Astrocyte of the cerebellum (primary cell): ENCODE measurements at places on chromosomes 6 and 20.

DNA sequence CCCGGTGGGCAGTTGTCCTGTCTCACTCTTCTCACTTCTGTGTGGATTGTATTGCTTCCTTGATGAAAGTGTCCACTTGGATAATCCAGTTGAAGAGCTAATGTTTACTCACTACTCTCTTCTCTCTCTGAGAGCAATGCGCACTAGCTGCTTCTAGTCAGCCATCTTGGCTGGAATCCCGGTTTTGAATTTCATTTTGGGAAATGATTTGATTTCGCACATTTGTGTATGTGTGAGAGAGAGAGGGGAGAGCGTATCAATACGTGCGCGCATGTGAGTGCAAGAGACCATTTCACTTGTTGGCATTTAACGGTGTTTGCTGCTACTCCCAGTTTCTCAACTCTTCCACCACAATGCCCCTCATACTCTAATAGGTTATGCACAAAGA lies 67.8 kb downstream of the KLHL32 start:
- DNase-seq: no peak

- DNase-seq: no peak
These were observed 21.5 kb upstream of the MRPS18A start for GRCh38 chr6:43708860-43709653.

DNA sequence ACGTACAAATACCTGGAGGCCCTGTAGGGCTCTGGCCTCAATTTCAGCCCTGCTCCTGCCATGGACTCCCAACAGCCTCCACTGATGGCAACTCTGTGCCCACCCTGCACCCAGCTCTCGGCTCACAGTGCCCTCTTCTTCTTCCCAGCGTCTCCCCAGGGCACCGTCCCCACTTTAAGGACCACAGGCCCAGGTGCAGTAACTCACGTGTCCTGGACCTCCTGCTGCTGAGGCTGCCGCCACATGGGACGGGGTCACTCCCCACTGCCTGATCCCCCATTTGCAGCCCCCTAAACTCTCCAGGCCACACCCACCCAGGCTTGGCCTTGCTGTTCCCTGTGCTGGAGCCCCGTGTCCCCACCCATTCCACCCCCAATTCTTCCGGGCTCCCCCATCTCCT lies 223.4 kb downstream of the PREX1 start:
- DNase-seq: no peak

- DNase-seq: no peak
These were observed 97.2 kb downstream of the MAP3K4 start for GRCh38 chr6:161088676-161089328.

GRCh38 chr20:58982406-58983114 lies 1.5 kb downstream of the NELFCD start:
- DNase-seq: no peak

DNA sequence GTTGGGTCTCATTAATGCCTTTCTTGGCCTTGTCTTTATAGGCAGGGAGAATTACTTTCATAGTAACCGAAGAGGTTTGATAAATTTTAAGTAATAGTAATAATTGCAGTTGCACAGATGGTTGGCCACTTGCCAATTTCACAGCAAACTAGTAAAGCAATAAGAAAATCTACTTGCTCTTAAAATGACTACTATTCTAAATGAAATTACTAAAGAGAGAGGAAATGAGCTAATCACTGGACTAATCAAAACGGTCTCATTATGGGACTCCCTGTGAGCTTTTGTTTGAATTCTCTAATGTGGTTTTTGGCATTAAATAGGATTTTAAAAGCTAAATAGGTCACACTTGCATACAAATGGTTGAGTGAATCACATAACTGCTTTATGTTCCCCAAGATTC lies 227.4 kb upstream of the PLN start:
- DNase-seq: peak; percentile 9

DNA sequence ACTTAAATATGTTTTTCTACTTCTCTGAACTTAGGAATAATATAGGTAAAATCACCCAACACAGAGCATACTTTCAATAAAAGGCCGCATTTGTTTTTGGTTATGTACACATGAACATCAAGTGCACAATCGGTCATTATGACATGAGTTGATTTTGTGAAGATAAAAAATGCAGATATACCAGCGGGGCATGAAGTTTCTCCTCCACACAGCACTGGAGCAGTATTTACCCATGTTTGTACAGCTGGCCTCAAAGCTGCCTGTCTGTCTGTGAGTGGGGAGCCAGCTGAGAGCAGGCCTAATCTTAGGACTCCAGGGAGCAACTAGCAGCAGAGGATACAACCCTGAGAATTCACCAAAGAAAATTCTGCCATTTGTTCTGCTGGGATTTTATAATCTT lies 206.5 kb downstream of the TPBG start:
- DNase-seq: no peak

- DNase-seq: no peak
These were observed 88.4 kb downstream of the ASXL1 start for GRCh38 chr20:32446301-32447100.

DNA sequence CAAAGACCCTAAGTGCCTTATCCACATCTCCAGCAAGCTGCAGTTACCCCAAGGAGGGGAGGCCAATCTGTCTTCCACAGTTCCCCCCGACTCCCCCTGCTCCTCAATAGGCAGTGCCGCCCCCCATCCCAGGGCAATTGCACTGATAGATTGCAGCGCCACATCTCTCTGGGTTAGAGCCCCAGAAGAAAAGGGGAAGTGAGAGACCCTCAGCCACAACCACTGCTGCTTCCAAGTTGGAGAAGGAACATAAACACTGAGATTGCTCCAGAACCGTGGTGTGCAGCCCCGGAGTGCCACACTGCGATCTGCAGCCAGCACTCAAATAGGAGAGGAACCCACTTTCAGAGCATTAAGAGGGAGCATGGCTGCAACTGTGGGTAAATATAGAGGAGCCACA lies 101.5 kb downstream of the RWDD2A start:
- no peak for DNase-seq

GRCh38 chr6:11428371-11428770 lies 109.2 kb upstream of the TMEM170B start:
- DNase-seq: no peak

DNA sequence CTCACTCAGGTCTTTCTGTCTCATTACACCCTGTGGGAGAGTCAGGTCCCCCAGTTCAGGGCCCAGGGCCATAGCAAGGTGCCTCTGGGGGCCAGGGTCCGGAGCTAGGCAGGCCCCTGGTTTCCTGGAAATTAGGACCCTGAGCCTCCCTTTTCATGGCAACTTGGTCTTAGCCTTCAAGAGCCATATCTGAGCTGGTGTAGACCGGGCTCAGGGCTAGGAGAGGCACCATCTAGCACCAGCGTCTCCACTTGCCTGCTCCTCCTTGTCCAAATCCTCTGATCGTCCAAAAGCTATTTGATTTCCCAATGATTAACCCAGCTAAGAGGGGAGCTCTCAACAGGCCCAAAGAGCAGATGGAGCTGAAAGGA lies 5.6 kb downstream of the MDFI start:
- no peak for DNase-seq

GRCh38 chr6:18503593-18504231 lies 116.6 kb downstream of the RNF144B start:
- DNase-seq: peak; percentile 80

GRCh38 chr6:54266400-54266923 lies 41.8 kb upstream of the TINAG start:
- no peak for DNase-seq

DNA sequence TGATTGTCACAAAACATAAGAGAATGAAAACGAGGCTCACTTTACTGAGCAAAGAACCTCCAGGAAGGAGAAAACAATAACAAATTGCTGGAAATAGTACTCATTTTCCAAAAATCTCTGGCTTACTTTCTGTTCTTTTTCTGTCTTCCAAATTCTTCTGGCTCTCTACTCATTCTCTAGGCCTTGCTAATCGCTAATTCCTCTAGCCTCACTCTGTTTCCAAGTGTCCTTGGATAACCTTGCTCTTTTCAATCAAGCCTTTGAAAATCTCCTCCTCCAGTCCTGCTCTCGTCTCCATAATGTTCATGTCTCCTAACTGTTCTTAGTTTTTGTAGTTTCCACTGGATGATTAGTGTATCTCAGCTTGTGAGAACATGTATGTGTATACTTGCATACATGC lies 96.2 kb upstream of the MAP7 start:
- DNase-seq: no peak

- DNase-seq: no peak
These were observed 15.8 kb downstream of the MPC1 start for GRCh38 chr6:166366921-166367320.

DNA sequence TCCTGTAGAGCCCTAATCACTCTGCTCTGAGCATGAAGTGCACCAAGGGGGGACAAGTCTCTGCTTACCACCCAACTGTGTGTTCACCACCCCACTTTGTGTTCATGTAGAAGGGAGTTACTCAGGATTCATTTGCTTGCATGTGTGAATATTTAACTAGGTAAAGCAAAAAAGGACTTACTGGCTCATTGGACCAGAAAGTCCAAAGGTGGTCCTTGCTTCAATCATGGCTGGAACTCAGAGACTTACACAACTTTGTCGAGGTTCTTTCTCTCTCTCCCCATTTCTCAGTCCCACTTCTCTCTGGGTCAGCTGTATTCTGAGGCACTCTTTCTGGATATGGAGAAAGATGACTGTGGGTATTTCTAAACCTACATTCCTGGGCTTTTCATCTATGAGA lies 4.0 kb downstream of the TMEM200A start:
- DNase-seq: no peak

- DNase-seq: no peak
These were observed 10.5 kb upstream of the PCMTD2 start for GRCh38 chr20:64244870-64245603.

- DNase-seq: no peak
These were observed 3.8 kb downstream of the NSFL1C start for GRCh38 chr20:1462834-1463233.

DNA sequence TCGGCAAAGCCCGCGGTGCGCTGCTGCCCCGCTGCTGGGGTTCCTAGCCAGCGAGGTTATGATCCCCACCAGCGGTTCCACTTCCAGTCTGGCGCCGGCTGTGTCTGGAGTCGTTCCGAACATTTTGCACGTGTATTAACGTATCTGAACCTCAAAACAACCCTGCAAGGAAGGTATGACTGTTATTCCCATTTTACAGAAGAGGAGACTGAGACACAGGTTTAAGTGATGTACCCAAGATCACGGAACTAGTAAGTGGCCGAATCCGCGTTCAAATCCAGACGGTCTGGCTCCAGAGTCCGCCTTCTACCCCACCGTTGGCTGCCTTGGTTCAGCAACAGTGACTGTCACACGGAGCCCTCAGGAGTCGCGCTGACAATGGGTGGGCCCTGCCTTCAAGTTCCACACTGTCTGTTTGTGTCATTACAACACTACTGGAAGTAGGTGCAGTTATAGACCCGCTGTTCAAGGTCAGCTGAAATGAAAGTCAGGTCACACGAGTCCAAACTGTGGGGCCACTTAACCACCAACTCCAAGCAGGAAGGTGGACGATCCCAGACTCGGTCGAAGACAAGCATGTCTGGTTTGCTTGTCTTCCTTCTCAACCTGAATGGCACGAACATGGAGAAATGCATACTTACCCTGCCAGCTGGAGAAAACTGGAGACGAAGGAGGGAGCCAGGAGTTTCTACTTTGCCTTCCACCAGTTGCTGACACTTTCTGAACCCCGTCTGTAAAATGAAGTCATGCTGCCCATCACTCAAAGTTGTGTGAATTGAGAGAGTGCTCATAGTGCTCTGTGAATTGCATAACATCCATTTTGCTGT lies 803 bp upstream of the SRXN1 start:
- no peak for DNase-seq

DNA sequence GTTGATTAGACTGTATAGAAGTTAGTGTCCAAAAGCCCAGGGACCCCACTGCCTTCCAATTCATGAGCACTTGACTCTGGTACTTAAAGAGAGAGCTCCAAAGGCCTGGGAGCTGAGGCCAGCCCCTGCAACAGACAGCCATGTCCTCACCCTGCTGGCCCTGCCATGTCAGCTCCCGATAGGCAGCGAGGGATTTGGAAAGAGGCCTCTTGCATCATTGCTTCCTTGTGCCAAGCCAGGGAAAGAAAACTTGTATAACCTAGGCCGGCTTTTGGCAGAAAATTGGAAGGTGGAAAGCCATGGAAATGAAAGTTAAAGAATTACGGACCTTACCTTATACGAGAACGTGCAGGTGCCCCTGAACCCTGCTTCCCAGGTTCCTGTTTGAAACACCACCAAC lies 8.4 kb upstream of the PCK1 start:
- DNase-seq: no peak

- no peak for DNase-seq
These were observed 91.5 kb downstream of the RIMS1 start for GRCh38 chr6:71977884-71978283.

GRCh38 chr20:10647471-10647870 lies 26.3 kb downstream of the JAG1 start:
- DNase-seq: no peak

GRCh38 chr6:108847738-108848115 lies 495 bp upstream of the ARMC2 start:
- no peak for DNase-seq

GRCh38 chr6:3297006-3297405 lies 38.3 kb downstream of the PSMG4 start:
- peak; percentile 86 for DNase-seq

- no peak for DNase-seq
These were observed 210.9 kb upstream of the HDDC2 start for GRCh38 chr6:125512621-125513020.

GRCh38 chr6:141580988-141581552 lies 551.7 kb upstream of the GJE1 start:
- DNase-seq: peak; percentile 83

GRCh38 chr6:1941534-1941933 lies 303.9 kb downstream of the GMDS start:
- no peak for DNase-seq

- DNase-seq: no peak
These were observed 15.2 kb upstream of the CST9L start for GRCh38 chr20:23583526-23583925.

DNA sequence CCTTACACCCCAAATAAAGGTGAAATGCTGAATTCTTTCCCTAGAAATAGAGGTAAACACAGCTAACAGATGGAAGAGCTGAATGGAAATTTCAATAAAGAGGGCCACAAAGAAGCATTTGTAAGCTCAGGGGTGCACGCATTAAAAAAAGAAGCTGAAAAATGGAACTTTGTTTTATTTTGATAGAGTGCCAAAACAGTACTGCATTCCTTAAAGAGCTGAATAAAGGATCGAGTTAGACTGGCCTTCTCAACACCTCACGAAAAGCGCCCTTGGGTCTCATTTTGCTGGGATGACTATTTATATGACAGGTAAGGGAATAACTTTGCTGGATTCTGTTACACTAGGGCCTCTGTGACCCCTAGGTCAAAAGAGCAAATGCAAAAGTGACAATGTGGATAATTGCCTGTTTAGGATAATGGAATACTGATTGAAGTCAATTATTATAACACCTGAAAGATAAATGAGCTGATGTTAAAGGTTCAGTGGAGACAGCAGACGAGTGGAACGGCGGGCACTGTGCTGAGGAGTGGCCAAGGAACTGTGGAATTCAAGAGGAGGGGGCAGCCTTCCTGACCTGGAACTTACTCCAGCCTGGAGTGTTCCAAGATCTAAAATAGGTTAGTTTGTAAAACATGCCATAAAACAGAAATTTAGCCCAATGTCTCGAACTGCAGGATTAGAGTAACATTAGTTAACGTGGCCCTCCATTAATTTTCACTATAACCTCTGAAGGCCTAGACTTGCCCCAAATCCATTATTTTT lies 168.4 kb downstream of the FOXC1 start:
- no peak for DNase-seq

GRCh38 chr6:109454496-109455436 lies 806 bp downstream of the MICAL1 start:
- DNase-seq: no peak

- DNase-seq: no peak
These were observed 312.1 kb upstream of the MAN1A1 start for GRCh38 chr6:119661628-119662027.

- DNase-seq: no peak
These were observed 34.5 kb downstream of the SYTL3 start for GRCh38 chr6:158684311-158684710.

GRCh38 chr6:44333273-44333919 lies 9.1 kb upstream of the SPATS1 start:
- DNase-seq: no peak
